ENCODE measurements at places on chromosomes 5 and 9. TPM values are rescaled to one million over a fixed set of nuclear protein-coding genes. Genes with fewer than 3 reads are reported as not detected.

The BTNL9 gene
- total RNA-seq, result 0.88 TPM

The NUTM2F gene
- not detected for total RNA-seq

The CYFIP2 gene
- total RNA-seq, result 84.5 TPM

GRCh38 chr9:76559286-76559685, 100.3 kb downstream of the GCNT1 start:
- H3K27ac ChIP-seq, result no peak overlapping the region
- H3K4me3 ChIP-seq, result no peak overlapping the region
- no peaks in the 10 kb centered on the region for H3K4me1 ChIP-seq
- H3K27me3 ChIP-seq, result no peaks in the 10 kb centered on the region
- H3K36me3 ChIP-seq, result no peaks in the 10 kb centered on the region
- no peak for DNase-seq

GRCh38 chr5:1220351-1220750, 4.8 kb upstream of the SLC6A18 start:
- no peaks in the 10 kb centered on the region for H3K4me1 ChIP-seq
- H3K27me3 ChIP-seq, result no peaks in the 10 kb centered on the region
- H3K36me3 ChIP-seq, result no peaks in the 10 kb centered on the region
- H3K4me3 ChIP-seq, result no peak overlapping the region
- no peak overlapping the region for H3K27ac ChIP-seq

GRCh38 chr9:36341936-36342577, 58.0 kb downstream of the RNF38 start:
- no peaks in the 10 kb centered on the region for H3K4me1 ChIP-seq
- no peaks in the 10 kb centered on the region for H3K27me3 ChIP-seq
- no peak for DNase-seq
- peaks cover 82% of the 10 kb centered on the region for H3K36me3 ChIP-seq
- H3K27ac ChIP-seq, result no peak overlapping the region
- no peak overlapping the region for H3K4me3 ChIP-seq

GRCh38 chr5:143879646-143880045, 67.7 kb downstream of the HMHB1 start:
- H3K4me3 ChIP-seq, result no peak overlapping the region
- H3K27ac ChIP-seq, result no peak overlapping the region

DNA sequence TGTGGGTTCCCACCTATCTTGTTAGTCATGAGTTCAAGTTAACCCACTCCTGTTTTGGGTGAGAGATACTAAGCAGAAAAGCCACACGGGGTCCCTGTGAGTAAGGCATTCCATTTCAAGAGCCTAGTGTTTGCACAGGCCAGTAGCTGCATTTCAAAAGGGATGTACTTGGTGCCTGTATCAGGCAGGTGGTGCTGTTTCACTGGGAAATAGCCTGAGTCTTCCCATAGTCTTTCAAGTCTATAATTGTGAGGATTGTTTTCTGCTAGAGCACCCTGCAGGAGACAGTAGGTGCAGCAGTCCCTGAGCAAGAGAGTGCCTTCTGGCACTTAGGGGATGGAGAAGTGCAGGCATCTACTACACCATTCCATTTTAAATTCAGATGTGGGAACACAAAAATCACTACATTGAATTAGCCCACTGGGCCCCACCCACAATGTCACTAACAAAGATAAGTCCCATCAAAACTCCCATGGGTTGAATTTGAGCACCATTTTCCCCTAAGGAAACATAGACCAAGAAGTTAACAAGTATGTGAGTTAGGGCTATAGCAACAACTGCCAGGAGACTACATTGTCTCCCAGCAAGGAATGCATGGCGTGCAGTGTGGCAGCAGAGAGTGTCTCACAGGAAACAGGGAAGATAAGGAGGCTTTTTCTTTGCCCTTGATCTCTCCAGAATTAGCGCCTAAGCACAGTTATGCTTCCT, 263.2 kb downstream of the COX7C start:
- H3K4me1 ChIP-seq, result no peaks in the 10 kb centered on the region
- no peak overlapping the region for H3K4me3 ChIP-seq
- DNase-seq, result peak; percentile 89
- H3K36me3 ChIP-seq, result no peaks in the 10 kb centered on the region
- no peak overlapping the region for H3K27ac ChIP-seq

GRCh38 chr5:81156732-81157131, 76.4 kb upstream of the CKMT2 start:
- H3K27me3 ChIP-seq, result no peaks in the 10 kb centered on the region
- no peak for DNase-seq
- H3K4me3 ChIP-seq, result no peak overlapping the region
- no peak overlapping the region for H3K27ac ChIP-seq
- no peaks in the 10 kb centered on the region for H3K36me3 ChIP-seq
- no peaks in the 10 kb centered on the region for H3K4me1 ChIP-seq

- DNase-seq, result no peak
- H3K4me1 ChIP-seq, result no peaks in the 10 kb centered on the region
- H3K27me3 ChIP-seq, result no peaks in the 10 kb centered on the region
- H3K4me3 ChIP-seq, result no peak overlapping the region
- 0 out of 3 replicates have a peak, but pooled peaks cover 2% of the 10 kb centered on the region for H3K36me3 ChIP-seq
- no peak overlapping the region for H3K27ac ChIP-seq
These were observed 20.3 kb upstream of the OSMR start for GRCh38 chr5:38825494-38825893.

GRCh38 chr9:84857211-84857610, 187.7 kb downstream of the NTRK2 start:
- H3K27ac ChIP-seq, result no peak overlapping the region
- no peak overlapping the region for H3K4me3 ChIP-seq
- peaks cover 9% of the 10 kb centered on the region for H3K4me1 ChIP-seq
- no peaks in the 10 kb centered on the region for H3K27me3 ChIP-seq
- H3K36me3 ChIP-seq, result no peaks in the 10 kb centered on the region

GRCh38 chr9:90219548-90220118, 423.0 kb downstream of the DIRAS2 start:
- peak overlapping the region; percentile 65 for H3K4me3 ChIP-seq
- H3K36me3 ChIP-seq, result no peaks in the 10 kb centered on the region
- peak; percentile 68 for DNase-seq
- H3K4me1 ChIP-seq, result no peaks in the 10 kb centered on the region
- H3K27me3 ChIP-seq, result no peaks in the 10 kb centered on the region

GRCh38 chr9:135486267-135487065, 6.9 kb downstream of the PPP1R26 start:
- H3K27me3 ChIP-seq, result no peaks in the 10 kb centered on the region
- peaks cover 62% of the 10 kb centered on the region for H3K36me3 ChIP-seq
- no peak overlapping the region for H3K4me3 ChIP-seq

- DNase-seq, result peak; percentile 60
- no peaks in the 10 kb centered on the region for H3K27me3 ChIP-seq
- H3K27ac ChIP-seq, result no peak overlapping the region
These were observed 3.4 kb downstream of the SLC6A19 start for GRCh38 chr5:1204693-1205242.
